Hippocampal formation (tissue), 2 donors: ENCODE measurements at places on chromosomes 13 and 19.

DNA sequence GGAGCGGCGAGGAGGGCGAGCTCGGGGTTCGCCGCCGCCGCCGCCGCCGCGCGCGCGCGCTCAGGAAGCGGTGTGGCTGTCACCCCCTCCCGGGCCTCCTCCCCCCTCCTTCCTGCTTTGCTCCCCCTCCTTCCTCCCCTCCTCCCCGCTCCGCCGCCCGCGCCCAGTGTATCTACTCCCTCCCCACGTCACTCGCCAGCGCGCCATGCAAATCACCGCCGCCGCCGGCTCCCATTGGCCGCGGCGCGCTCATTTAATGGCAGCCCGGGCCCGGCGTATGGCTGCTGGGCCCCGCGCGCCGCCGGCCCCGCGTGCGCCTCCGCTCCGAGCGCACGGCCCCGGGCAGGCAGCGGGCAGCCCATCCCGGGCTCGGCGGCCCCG is 335 bp upstream of the SOX1 start:
- peak; percentile 47 for DNase-seq

- no peak for DNase-seq
Observed at GRCh38 chr13:30410705-30411125, 11.6 kb upstream of the UBE2L5 start.

- DNase-seq = no peak
Observed at GRCh38 chr13:31014456-31014855, 82.0 kb downstream of the TEX26 start.

DNA sequence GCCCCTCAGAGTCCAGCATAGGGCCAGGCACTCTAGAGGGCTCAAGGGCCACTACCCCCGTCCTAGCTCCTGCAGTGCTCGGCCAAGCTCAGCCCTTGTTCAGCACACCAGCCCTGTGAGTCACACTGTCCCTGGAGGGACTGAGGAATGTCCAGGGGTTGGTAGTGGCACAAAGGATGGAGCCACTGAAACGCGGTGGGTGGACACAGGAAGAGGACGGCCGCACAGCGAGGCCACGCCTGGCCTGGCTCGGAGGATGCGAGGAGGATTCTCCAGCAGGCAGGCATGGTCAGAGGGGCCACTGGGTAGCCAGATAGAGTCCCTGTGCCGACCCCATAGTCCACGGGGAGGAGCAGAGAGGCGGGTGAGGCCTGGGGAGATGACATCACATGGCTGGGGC is 45.7 kb downstream of the C1QTNF9 start:
- no peak for DNase-seq

DNA sequence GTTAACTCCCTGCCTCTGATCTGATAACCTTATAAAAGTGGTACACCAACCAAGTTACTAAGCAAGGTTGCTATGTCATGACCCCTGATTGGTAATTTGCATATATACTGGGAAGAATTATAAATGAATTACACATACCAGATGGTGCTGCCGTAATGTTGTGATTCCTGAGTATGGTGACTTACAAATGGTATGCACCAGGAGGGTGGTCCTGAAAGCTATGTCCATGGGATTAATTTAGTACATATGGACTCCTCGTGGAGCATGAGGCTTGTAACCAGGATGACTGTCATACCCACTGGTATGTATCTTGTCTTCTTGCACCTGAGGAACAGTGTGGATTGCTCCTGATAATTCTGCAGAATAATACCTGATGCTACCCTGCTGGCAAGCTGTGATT is 240.6 kb downstream of the GPC6 start:
- no peak for DNase-seq

- no peak for DNase-seq
Observed at GRCh38 chr13:72760189-72760588, 21.5 kb downstream of the DIS3 start.

DNA sequence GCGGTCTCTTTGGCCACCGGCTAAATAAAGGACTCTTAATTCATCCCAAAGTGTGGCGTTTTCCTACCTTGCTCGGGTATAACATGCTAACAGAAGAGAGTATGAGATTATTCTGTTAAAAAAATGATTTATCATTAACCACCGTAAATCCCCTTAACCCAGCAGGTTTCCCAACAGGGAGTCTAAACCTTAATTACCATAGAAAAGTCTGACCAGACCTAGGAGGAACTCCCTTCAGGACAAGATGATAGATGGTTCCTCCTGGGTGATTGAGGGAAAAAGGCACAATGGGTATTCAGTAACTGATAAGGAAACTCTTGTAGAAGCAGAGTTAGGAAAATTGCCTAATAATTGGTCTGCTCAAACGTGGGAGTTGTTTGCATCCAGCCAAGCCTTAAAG is 193.7 kb downstream of the ZNF737 start:
- DNase-seq = no peak
